ENCODE measurements at places on chromosomes 13 and 19.

DNA sequence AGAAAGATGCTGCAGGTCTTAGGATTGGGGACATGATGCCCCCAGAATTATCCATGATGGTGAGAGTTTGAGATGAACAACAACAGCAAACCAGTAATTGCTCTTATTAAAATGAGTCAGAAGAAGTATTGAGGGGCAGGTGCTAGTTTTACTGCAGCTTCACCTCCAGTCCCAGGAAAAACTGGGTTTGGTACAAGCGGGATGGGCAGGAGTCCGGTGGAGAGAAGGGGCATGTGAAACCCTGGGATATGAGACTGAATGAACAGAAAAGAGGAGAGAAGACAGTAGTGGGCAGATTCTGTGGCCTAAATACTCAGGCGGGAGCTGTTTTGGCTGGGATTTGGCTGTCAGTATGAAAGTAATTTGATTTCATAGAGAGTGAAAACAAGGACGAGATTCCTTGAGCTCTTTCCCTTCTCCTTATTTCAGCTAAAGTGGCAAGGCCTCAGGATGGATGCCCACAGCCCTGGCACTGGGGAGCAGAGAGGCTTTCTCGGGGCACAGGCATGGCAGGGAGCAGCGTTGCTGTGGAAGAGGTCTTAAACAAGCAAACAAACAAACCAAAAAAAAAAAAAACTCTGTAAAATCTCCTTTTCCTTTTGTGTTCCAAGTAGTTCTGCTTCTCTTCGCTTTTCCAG is 30.7 kb downstream of the NFIX start:
- DNase-seq: no peak

GRCh38 chr13:36550177-36550576 is 117.9 kb downstream of the CCNA1 start:
- DNase-seq: no peak

DNA sequence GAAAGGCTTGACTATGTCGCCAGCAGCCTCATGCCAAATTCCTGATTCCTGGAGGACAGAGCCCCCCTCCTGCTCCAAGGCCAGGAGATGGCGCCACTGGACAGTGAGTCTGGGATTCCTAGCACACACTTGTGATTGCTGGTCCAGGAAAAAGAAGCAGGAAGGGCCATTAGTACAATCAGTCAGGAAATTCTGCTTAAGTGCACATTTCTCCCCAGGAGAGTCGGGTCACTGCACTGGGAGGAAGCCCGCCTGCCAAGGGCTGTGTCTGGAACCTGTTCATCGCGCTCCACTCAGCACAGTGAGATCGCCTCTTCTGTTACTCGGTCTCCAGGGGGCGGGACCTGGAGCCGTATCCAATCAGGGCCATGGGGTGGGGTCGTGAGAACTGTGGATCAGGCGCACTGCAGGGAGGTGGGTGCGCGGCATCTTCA is 65.1 kb downstream of the ZNF823 start:
- DNase-seq: no peak

GRCh38 chr13:36891752-36892151 is 28.3 kb downstream of the SMAD9 start:
- DNase-seq: no peak

DNA sequence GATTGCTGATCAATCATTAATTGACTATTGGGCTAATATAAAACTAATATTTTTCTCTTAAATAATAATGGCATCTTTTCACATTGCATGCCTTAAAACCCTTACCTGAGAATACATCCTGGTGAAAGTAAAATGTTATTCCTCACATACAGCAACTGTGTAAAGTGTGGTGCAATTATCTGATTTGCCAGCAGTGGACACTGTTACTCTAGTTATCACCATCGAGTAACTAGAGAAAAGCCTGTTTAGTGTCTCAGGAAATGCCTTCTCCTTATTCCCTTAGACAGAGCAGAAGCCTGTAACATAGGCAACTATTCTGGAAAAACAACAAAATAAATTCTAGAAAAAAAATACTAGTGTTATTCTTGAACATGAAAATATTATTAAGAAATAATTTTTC is 459.8 kb downstream of the FGF14 start:
- DNase-seq: no peak

DNA sequence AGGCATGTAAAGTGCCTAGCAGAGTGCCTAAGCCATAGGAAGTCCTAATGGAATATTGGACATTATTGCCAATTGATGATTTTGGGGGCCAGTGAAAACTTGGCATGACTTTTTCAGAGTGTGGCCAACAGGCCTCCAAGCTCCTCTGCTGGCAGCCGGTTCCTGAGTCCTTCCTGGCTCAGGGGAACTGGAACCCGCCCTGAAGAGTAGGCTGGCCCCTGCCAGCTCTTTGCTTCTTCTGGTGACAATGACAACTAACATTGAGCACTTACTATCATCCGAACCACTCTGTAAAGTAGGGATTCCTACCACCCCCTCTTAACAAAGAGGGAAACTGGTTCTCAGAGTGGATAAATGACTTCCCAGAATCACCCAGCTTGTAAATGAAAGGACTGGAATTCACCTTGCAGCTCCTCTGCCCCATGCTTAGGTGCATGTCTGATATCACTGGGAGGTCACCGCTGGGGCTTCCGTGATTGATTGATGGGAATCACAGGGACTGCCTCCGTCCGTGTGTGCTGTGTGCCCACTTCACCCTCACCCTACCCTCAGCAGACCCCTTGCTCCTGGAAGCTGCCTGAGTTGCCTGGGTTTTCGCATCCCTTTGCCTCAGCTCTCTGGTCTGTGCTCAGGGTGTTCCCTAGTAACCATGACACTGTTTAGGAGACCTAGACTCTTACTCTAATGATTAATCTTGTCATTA is 50.6 kb downstream of the TNFRSF19 start:
- no peak for DNase-seq

DNA sequence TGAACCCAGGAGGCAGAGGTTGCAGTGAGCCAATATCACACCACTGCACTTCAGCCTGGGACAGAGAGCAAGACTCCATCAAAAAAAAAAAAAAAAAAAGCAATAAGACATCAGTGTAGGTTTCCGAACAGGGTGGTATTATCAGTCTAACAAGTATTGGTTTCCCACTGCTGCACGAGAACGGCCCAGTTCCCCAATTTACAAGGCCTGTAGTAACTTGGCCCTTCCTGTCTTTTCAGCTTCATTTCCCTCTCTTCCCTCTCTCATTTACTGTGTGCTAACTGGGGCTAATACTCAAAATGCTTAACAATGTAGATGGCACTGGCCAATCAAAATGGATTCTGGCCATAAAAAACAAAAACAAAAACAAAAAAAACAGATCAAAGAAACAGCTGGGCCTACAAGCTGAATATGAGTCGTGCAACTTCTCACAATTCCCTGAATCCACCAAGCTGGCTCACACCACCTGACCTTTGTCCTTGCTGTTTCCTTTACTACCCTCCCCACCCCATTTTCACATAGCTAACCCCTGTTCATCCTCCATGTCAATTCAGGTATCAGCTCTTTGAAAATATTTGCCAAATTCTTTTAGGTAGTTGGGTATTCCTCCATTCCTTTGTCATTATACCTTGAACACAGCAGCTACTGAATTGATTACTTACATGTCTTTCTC is 2.4 kb downstream of the TEX101 start:
- DNase-seq: no peak

DNA sequence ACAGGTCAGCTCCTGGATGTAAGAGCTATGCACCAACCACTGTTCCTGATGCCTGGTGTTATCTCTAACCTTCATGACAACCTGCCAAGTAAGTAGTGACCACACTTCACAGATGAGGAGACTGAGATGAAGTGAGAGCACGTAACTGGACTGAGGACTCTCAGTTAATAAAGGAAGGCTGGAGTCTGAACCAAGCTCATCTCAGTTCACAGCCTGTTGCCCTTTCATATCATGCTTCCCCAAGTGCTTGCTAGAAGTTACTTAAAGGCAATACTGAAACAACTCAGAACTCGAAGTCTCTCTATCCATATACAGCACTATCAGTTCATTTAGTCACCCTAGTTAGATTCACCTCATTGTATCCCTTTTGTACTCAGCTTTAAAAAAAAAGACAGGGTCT is 119.7 kb downstream of the ABCC4 start:
- DNase-seq: no peak

DNA sequence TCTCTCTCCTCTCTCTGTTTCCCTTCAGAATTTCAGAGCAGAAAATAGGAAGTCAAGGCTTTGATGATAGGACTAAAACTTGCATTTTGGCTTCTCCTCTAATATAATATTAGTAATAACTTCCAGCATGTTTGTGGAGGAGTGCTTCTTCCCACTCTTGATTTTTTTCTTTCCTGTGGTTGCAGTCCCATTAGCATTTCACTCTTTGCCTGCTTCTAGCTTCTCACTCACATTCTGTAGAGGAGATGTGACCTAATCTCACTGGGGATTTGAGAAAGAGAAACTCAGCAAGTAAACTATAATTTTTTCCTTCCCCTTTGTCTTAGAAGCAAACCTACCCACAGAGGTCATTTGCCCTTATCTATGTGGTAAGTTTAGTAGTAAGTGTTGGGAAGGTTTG is 169.4 kb upstream of the HTR2A start:
- DNase-seq: no peak

DNA sequence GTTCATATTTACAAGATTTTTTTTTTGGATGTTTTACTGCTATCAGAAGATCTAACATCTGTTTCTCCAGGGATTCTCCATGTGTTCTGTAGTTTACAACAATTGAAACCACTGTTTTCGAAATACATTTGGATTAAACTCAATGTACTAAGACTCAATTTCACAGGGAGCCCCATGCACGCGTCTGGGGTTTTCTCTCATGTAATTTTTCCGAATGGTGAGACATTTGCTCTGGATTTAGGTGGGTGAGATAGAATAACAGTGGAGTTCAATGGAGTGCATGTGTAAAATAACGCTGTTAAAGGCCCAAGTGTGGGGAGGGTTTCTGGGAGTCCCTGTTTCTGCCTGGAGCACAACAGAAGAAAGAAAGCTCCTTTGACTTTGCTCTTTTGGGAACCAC is 330.3 kb downstream of the TSHZ3 start:
- DNase-seq: no peak

Data from activated T-helper 1 cell treated with anti-CD3 and anti-CD28 coated beads, Interleukin-2, amount 50 U/mL, for 16 hours (primary cell).